ENCODE measurements at places on chromosomes 6 and 20.

DNA sequence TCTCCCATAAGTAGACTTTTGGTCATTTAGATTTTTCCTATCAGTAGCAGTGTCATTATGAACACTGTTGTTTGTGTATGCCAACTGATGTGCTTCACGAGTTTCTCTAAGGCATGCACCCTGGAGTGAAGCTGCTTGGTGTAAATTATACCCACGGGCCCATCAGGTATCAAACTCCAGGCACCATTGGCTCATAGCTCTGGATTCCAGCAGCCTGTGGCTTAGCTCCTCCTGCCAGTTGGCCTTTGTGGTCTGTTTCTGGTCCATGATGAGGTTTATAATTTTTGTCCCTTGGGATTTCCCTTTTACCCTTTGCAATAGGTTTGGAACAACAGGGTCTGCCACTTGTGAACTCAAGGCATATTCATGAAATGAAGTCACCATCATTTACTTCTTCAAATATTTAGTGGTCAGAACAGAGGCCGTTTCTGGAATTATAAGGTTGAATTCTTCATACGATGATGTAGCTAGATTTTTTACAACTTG is 350.5 kb downstream of the PRL start:
- DNase-seq, result no peak

DNA sequence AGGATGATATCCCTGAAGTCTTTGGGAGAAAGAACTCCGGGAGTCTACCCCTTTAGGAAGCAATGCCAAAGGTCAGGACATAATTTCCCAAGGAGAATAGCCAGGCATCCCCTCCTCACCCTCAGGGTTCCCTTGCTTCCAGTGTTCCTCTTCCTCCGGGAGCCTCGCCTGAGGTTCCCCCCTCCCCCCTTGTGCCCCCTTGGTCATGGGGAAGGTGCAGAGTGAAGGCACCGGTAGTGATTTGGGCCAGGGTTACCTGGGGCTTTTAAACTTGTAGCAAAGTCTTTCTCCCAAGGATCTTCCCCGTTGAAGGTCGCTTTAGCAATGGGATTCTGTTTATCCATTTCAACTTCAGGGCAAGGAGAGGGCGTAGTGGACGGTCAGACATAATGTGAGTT is 1.2 kb downstream of the ISM1 start:
- DNase-seq, result no peak

DNA sequence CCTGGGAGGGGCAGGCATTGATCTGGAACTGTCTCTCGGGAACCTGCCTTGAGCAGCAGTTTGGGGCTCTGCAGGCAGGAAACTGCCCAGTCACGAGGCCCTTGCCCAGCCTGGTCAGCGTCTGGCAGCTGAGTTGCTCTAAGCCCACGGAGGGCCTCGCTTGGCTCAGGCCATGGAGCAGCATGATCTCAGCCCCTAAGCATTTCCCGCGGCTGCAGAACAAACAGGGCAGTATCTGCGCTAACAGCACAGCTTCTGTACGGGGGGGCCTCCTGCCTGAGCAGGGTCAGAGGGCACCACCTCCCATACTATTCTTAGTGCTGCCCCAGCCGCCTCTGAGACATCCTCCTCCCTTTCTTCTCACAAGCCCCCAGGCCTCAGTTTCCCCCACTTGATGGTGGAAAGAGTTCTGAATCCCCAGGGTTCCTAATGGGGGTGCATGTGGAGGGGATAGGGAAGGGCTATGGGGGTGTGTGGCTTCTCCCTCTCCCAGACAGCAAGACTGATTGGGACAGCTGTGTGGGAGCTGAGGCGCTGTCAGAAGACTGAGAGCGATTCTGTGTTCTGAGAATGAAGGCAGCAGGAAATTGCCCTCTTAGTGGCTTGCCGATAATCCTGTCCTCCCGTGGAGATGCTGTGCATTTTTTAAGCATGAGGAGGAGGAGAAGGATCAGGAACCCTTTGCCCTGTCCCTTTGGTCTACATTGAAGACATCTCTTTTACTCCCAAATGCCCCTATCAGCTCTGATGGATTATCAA is 46.4 kb downstream of the MOCS1 start:
- no peak for DNase-seq

GRCh38 chr20:10970109-10970508 is 296.3 kb upstream of the JAG1 start:
- no peak for DNase-seq

GRCh38 chr6:32972353-32973143 is 4.2 kb downstream of the BRD2 start:
- no peak for DNase-seq

- DNase-seq, result no peak
Observed at GRCh38 chr6:80502871-80503270, 396.4 kb downstream of the BCKDHB start.

DNA sequence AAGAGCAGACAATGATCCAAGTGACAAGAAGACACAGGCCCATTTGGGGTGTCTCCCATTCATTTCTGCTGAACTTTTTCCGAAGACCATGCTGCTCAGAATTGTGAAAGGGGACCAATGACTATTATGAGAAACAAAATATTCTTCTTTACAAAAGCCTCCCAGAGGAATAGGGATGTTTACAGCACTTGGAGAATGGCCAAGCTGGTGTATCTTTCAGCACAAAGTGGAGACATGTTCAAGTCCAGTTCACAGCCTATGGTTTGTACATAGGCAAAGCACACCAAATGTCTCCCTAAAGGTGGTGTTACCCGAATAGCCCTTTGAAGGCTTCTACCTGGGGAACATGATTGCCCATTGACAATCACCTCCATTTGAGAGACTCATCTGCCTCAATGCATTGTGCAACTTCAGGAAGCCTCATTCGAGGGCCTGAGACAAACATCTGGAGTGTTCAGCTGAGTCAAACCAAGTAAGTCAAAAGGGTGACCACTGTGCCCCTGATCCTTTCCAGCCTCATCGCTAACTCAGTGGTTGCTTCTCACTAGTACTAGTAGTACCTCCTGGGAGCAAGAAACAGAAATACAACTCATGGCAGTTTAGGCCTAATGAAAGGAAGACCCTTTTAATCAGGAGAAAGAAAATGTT is 451.0 kb upstream of the MARCKS start:
- no peak for DNase-seq

GRCh38 chr20:62773845-62774714 is 22.2 kb upstream of the MRGBP start:
- DNase-seq, result no peak

GRCh38 chr6:141326426-141326825 is 806.3 kb upstream of the GJE1 start:
- no peak for DNase-seq

DNA sequence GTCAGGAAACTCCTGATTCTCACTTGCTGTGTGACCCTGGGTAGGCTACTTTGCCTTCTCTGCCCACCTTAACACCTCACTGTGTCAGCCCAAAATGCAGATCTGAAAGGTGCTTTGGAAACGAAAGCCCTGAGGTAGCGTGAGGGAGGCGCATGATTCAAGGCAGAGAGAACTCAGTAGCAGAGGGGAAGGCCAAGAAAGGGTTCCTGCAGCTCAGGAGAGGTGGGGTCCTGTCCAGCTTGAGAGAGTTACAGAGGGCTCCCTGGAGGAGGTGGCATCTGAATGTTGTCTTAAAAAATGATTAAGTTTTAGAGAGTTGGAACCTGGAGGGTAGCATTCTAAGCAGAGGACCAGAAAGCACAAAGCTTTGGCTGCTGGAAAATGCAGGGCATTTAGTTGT is 13.6 kb downstream of the TGM2 start:
- no peak for DNase-seq

GRCh38 chr6:95682476-95682875 is 105.1 kb downstream of the MANEA start:
- DNase-seq, result no peak

DNA sequence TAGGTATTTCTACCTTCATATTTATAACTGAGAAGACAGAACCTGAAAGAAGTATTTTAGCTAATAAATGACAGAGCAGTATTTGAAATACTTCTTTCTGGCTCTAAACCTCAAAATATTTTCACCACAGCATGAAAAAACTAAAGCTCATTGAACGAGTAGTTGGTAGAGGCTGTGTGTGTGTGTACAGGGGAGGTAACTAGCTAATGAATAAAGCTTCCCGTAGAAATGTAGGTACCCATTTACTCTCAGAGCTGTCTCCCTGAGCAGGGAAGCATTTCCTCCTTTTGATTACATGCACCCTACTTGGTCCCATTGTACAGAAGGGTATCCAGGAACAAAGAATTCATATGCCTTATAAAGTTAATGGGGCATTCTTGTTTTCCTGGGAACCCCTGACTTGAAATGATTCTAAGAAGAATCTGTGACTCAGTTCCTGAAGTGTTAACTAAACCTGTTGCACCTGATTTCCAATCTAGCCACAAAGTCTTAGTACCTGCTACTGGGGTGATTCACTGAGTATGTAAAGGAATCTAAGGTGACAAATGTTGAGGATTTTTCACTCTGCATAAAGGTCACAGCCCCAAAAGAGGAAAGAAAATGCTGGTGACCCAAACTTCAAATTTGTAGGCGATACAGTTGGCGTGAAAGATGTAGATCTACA is 12.5 kb downstream of the CRYBG1 start:
- DNase-seq, result no peak
